ENCODE measurements at places on chromosomes 2 and 18.

GRCh38 chr2:159067971-159068370 is 99.5 kb downstream of the TANC1 start:
- DNase-seq = no peak

DNA sequence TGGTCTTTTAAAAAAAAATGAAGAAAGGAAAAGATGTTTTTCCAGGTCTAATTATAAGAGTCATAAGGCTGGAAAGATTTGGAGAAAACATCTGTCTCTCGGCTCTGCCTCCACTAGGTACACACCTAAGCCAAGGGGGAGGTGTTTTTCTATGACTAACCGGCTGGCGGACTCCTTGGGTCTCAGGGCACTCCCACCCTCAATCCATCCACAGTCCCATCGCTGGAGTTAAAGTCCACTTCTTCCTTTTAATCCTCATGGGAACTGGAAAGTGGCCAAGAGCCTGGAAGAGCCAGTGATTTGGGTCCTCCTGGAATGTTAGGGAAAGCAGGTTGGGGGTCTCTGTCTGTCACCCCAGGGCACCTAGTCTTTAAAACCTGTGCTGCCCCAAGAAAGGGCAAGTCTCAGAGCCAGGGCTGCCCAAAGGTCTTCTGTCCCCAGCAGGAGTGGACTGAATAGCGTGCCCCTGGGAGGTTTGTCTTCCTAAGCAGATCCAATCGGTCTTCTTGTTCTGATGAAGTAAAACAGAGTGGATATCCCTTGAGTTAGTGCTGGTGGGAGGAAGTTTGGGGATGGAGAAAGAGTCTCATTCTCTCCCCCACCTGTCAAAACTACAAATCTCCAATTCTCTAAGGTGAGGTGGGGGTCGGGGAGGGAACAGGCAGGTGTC is 66.4 kb downstream of the MCFD2 start:
- peak; percentile 73 for DNase-seq

DNA sequence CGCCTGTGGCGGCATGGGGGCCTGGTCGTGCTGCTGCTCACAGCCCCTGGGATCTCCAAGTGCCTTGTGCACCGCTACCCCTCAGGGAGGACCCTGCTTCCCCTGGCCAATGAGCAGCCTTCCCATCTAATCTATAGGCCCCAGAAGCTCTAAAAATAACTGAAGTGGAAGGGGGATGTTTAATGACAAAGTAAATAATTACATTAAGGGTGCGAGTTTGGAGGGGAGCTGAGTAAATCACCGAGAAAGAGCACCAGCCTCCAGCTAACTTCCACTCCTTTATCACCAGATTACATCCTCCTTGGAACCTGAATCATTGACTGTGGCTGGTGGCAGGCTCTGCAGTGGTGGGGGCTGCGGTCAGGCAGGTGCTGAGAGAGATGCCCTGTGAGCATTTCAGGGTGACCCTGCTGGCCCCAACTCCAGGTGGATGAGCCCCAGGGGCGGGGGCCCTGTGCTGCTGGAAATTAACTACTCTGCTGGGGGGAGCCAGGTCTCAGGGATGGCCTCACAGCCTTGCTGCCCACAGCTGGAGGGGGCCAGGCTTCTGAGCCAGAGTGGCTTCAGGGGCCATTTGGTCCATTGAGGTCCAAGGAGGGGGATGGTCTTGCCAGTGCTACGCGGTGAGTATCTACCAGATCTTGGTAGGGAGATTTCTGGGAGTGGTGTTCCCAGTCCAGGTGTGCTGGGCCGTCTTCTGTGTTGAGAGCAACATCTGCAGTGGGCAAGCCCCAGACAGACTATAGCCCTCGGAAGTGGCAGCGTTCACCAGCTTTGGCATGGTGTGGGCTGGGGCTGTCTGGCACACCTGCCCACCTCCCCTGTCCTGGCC is 74.2 kb downstream of the GLI2 start:
- no peak for DNase-seq

GRCh38 chr2:217798191-217798590 is 204.6 kb downstream of the TNS1 start:
- DNase-seq = no peak

DNA sequence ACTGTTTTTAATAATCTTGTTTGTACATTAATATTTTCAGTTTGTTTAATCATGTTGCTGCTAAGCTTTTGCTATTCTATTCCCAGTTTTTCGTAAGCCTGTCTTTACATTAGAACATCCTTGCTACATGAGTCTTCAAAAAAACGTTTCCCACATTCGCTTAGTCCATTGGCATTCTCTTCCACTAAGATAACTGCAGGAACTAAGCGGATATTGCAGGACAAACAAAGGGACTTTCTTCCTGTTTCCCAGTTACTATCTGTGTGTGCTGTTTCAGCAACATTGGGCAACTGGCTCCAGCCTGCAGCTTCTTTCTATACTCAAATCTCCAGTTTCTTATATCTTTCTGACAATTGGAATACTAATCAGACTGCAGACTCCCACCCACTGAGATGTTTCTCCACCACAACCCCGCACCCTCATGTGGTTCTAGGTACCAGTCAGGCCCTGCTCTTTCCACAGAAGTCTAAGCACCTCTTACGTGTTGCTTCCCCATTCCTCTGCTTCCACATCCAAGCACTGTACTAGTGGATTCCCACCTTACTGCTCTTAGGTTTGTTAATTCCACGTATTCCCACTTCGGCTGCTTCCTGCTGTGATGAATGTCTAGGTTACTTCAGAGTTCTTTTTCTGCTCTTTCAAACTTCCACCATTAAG is 420.3 kb downstream of the LRRTM4 start:
- DNase-seq = no peak

- no peak for DNase-seq
Observed at GRCh38 chr2:217645896-217646295, 356.9 kb downstream of the TNS1 start.

DNA sequence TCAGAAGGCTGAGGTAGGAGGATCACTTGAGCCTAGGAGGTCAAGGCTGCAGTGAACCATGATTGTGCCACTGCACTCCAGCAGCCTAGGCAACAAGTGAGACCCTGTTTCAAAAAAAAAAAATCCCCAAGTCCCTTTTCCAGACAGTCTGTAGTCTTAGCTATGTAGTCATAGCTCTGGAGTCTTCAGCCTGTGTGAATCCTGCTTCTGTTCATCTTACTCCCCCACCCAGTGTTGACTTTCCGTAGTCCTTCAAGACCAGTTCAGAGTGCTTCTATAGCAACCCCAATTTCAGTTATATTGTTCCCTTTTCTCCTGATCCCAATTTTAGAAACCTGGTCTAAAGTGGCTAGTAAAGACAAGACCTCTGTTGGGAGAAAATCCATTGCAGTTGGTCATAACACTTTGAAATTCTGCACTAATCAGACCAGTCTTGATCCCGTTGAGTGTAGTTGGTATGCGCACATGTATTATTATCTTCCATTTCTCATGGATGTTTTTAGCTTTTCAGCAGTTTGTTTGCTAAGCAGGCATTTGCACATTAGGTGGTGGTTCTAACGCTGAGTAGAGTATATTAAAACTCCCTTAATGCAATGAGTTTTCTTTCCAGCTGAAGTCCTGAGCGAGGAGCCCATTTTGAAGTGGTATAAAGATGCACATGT is 9.0 kb downstream of the BZW1 start:
- no peak for DNase-seq

DNA sequence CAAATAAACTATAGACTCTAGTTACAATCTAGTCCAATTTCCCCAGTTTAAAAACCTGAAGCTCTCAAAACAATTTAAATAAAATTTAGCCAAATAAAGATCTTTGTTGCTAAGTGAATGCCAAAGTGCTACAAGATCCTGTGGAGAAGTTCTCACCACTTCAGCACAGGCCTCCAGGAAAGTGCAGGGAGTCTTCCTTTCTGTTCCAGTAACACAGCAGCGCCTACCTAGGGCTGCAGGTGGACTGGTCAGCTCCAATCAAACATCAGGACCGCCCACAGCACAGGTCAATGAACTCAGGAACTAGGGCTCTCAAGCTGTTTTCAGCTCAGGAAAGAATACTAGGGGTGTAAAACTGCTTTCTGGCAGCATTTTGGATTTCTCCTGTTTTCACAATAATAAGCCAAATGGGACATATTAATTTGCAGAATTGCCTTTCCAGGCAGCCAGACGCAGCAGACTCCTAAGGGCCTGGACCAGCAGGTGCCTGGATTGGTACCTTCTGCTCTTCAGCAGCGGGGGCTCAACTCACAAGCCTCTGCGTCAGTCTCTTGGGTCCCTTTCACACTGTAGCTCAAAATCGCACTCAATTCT is 1.5 kb downstream of the FAM110C start:
- DNase-seq = no peak

- DNase-seq = no peak
Observed at GRCh38 chr2:99900556-99900955, 241.8 kb downstream of the AFF3 start.

GRCh38 chr2:233513953-233514655 is 52.5 kb downstream of the USP40 start:
- no peak for DNase-seq

- DNase-seq = no peak
Observed at GRCh38 chr2:143545949-143546255, 416.7 kb downstream of the ARHGAP15 start.

- DNase-seq = no peak
Observed at GRCh38 chr2:88537640-88538039, 85.1 kb upstream of the FOXI3 start.

GRCh38 chr18:7668392-7668791 is 101.3 kb downstream of the PTPRM start:
- DNase-seq = no peak

GRCh38 chr18:78979056-78979729 is 425 bp upstream of the SALL3 start:
- no peak for DNase-seq

GRCh38 chr18:79317703-79318102 is 78.0 kb upstream of the NFATC1 start:
- DNase-seq = no peak

- no peak for DNase-seq
Observed at GRCh38 chr2:196205011-196205766, 33.8 kb upstream of the STK17B start.

- no peak for DNase-seq
Observed at GRCh38 chr2:239548965-239549595, 148.3 kb upstream of the HDAC4 start.

DNA sequence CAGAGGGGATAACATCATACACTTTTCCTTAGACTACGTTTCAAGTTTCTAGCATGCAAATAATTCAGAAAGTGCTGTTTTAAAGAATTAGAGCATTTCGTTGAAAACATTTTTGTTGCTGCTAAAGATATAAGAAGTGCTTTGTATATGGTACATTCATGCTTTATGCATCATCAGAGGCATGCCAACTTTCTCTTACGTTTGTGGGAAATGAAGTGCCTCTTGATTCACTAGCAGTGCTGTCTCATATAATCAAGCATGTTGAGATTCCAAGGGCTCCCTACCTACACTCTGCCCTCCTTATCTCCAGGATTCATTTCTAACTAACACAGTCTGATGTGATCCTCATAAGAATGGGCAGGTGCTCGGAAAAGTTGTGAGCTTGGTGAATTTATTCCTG is 748.6 kb upstream of the DDX18 start:
- no peak for DNase-seq

- no peak for DNase-seq
Observed at GRCh38 chr2:205930209-205930608, 155.8 kb downstream of the INO80D start.

- no peak for DNase-seq
Observed at GRCh38 chr18:37409878-37410277, 155.7 kb downstream of the CELF4 start.

GRCh38 chr2:226556050-226556449 is 243.6 kb downstream of the IRS1 start:
- DNase-seq = no peak

GRCh38 chr2:27081984-27082772 is 3.8 kb downstream of the EMILIN1 start:
- DNase-seq = peak; percentile 11

DNA sequence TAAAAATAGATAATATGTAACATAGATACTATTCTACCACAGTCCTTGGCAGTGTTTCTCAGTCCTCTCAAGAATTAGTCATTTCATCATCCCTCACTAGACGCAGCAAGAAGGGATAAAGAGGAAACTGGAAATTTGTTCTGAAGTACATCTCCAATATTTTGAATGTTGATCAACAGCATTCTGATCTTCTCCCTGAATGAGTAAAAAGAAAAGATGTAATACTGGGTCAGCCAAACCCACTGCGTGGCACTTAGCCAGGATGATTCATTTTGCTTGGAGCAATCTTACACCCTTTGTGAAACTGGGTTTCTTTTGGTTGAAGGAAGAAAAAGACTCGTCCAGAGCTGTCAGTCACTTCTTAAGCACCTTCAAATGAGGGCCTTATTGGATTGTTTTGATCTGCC is 54.1 kb downstream of the TAF1B start:
- peak; percentile 83 for DNase-seq

DNA sequence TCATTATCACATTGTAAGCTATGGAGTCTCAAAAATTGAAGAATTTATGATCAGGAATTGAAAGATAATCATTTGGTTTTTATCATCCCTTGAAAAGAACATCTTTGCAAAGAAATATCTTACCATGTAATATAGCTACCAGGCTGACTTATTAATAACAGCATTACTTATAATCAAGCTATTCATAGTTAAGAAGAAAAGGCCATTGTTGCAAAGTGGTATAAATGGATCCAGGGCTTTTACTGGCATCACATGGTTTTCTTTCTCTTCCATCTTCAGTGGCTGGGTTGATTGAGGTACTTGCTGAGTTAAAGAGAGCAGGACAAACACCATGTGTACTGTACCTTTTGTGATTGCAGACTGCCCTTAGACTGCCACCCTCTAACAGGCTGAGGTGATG is 39.6 kb downstream of the MFSD6 start:
- no peak for DNase-seq

- no peak for DNase-seq
Observed at GRCh38 chr2:221958224-221958623, 340.6 kb downstream of the PAX3 start.

DNA sequence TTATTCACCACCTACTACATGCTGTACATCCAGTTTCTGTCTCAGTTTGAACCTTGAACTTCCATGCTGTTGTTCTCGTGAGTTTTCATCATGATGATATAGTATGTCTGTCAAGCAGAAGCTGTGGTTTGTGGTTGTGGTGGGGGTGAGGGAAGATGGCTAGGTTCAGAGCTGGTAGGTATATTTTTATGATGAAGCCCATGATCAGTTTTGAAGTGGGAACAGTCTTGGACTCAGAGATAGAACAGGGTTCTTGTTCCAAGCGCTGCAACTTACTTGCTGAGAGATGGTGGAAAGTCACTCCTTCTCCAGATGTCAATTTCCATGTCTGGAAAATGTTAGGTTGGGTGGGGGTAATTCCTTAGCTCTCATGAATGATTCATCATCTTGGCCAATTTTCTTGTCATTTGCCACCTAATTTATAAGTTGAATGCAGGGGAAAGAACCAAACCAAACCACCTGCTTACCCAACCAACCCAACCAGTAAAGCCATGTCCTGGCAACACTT is 21.6 kb downstream of the PMAIP1 start:
- no peak for DNase-seq

DNA sequence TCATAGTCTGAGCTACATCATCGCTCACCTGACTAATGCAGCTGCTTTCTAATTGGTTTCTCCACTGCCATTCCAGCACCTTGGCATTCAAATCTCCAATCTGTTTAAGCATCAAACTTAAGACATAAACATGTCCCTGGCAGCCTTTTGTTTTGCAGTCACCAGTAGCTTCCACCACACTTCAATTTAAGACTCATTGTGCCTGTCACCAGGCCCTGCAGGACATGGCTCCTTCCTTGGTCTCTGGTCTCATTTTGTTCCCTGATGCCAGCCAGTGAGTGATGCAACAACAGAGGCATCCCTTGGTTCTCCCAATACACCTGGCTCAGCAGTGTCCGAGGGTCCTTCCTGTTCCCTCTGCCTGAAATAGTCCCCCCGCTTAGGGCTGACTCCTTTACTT is 292.4 kb upstream of the PXDN start:
- DNase-seq = no peak
